Right ventricle myocardium inferior (tissue), 1 donor: ENCODE measurements at places on chromosomes 3 and 15. TPM values are rescaled to one million over a fixed set of nuclear protein-coding genes. Genes with fewer than 3 reads are reported as not detected.

DNA sequence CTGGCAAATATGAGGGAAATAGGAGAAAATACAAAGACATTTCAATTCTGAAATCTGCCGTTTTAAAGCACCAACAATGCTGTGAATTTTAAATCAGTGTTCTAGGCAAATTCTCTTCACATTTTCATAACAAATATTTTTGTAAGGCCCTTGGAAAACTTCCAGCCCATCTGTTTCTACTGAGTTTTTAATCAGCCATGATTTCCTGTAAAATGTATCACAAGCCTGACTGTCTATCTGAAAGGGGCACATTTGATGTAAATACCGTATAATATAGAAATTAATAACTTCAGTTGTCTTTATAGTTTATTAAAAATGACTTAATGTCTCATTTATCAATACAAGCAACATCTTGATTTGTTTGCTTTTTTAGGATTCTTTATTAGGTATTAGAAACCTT, 454.7 kb downstream of the PYDC2 start:
- no peak for DNase-seq

DNA sequence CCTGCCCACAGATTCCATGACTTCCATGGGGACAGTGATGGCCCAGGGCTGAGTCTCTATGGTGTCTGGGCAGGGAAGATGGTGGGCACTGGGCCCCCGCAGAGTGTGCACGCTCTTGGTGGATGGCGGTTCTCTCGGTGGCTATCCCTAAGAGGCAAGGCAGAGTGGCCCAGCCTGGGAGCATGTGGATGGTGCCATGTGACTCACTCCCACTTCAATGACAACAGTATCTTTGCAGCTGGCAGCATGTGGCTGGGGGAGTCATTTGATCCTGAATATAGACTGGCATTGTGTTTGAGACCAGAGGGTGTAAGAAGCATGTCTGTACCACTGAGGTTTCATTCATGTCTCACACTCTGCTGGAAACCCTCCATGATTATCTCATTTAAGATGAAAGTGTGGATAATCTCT, 101.2 kb downstream of the CORO2B start:
- no peak for DNase-seq

- DNase-seq: no peak
Measured at GRCh38 chr15:41219381-41219780, 11.2 kb downstream of the EXD1 start.

GRCh38 chr3:107218864-107219269, 158.4 kb upstream of the CCDC54 start:
- DNase-seq: no peak

DNA sequence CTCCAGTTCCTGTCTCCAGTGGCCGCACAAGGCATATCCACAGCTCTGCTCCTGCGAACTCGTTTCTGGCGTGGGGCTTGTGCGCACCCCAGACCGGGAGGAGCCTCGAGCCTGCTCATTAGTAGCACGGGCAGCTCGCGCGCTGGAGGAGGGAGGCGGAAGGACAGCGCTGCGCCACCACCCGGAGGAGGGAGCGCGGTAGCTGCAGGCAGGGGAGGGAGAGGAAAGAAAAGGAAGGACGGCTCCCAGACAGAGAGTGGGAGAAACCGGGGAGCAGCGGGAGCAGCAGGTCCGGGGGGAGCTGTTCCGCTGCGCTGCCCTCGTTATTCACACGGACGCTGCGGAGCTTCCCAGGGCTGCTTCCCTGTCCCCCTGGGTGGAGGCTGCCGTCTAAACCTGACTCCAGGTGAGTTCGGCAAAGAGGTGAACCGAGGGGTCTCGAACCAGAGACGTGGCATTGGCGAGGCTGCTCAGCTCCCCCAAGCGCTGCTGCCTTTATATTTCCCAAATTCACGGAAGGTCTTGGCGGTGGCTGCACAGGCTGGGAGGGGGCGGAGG, 121.3 kb upstream of the ZNF717 start:
- DNase-seq: peak; percentile 42

DNA sequence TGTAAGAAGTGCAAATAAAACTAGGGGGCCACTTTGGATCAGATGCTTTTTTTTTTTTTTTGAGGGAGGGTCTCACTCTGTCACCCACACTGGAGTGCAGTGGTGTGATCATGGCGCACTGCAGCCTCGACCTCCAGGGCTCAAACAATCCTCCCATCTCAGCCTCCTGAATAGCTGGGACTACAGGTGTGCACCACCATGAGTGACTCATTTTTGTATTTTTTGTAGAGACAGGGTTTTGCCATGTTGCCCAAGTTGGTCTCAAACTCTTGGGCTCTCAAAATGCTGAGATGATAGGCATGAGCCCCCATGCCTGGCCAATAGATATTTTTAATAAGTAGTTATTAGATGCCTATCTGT, 20.8 kb downstream of the CCR1 start:
- DNase-seq: no peak

GRCh38 chr15:62506217-62506805, 341.2 kb upstream of the C2CD4B start:
- no peak for DNase-seq

- no peak for DNase-seq
Measured at GRCh38 chr3:163543662-163544061, 1534.6 kb downstream of the SI start.

DNA sequence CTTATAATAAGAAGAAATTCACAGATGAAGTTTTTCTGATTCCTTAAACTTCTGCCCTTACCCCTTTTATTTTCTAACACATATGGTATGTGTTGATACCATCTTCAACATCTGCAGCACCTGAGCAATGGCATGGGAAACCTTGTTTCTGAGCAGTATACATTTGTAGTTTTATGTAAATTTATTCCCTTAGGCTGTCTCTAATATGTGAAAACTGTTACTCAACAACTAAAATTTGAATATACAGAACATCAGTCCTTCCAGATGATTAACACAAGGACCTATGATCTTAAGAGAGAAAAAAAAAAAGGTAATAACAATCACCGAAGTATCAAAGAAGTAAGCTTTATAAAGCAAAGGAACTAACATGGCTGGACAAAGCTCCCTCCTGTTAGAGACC, 190.5 kb downstream of the TBC1D5 start:
- DNase-seq: no peak

GRCh38 chr3:66493458-66494099, 7.2 kb downstream of the LRIG1 start:
- DNase-seq: no peak

GRCh38 chr3:36751326-36751725, 13.0 kb downstream of the DCLK3 start:
- DNase-seq: no peak

DNA sequence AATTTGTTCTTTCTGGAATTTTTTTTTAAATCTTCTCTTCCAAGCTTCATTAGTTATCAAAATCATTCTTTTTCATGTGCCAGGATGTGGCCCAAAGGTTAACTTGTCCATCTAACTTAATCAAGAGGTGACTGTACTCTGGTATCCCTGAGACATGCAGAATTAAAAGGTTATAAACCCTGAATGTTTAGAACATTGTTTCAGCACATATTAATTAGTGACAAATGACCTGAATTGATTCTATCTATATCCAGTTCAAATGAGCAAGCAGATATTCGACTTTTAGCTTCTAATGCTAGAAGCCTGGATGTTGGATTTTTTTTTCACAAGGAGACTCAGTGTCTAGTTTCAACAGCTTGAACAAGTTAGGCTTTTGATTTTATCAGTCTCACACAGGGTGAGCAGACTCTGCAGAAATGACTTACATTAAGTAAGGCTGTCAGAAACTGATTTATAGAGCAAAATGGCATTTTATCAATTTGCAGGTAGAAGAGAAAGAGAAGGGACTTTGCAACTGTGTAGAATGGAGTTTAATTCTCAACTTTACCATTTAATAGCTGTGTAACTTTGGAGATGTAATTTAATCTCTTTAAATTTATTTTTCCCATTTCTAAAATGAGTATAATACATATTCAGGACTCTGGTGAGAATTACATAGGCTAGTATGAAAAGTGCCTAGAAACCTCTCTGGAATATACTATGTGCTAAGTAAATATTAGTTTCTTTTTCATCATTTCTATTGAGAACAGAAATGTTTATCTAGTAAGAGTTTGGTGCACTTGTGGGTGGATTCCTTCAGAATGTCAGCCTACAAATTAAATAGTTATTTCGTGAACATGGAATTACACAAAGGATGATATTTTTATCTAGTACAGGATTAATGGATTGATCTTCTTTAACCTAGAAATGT, 100.0 kb downstream of the ALCAM start:
- DNase-seq: no peak

DNA sequence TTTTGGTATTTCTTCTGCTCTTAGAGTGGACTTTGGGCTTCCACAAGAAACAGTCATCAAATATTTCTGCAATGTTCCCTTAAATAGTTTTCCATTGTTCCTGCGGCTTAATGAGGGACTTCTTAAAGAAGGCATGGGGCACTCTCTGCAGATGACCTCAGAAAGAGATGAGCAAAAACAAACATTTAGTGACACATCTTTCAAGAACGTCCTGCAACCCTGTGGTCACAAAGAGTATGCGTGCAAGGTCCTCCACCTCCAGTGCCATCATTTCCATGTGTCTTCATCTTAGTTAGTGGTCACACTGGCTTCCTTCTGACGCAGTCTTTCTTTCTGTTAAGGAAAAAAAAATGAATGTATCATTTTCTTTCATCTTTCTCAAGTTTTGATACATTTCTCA, 56.2 kb downstream of the GREM1 start:
- DNase-seq: no peak

- DNase-seq: no peak
Measured at GRCh38 chr3:47259114-47259513, 23.5 kb downstream of the KIF9 start.

ITGB5 gene
- 109 TPM for total RNA-seq

HCLS1 gene
- total RNA-seq: 13.9 TPM

CPLX3 gene
- total RNA-seq: 2.8 TPM

GOLGB1 gene
- 47.5 TPM for total RNA-seq

SLC22A13 gene
- not detected for total RNA-seq

DNAH12 gene
- total RNA-seq: not detected
